ENCODE measurements at places on chromosomes 16 and 17. TPM values are rescaled to one million over a fixed set of nuclear protein-coding genes. Genes with fewer than 3 reads are reported as not detected.
A peak's percentile ranks its signal among the peaks of the same experiment; 100 is the strongest.

DNA sequence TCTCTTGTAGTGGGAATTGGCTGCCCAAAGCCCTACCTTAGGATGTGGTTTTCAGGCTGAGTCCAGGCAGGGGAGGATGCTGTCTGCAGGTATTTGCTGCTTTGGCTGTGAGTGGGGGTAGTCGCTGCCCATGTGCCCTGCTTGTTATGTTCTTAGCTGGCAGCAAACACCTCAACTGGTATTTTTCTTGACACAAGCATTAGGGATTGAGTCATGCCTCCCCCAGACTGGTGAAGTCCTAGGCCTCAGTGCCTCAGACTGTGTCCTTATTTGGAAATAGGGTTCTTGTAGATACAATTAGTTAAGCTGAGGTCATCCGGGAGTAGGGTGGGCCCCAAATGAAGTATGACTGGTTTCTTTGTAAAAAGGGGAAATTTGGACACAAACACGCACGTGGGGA lies 808.3 kb upstream of the EEF2KMT start:
- DNase-seq, result no peak

DNA sequence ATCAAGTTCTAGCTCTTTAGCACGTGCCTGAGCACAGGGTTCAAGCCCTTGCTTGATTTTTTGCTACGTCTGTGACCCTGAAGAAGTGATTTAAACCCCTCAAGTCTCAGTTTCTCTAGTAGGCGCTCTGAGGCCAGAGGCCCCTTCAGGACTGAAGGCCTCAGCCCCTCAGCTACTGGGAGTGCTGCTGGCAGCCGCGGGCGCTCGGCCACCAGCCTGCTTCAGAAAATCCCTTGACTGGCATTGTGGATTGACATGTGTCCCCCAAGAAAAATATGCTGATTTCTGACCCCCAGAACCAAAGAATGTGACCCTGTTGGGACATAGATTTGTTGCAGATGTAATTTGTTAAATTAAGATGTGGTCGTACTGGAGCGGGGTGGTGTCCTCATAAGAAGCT lies 20.2 kb upstream of the WFDC1 start:
- DNase-seq, result no peak

DNA sequence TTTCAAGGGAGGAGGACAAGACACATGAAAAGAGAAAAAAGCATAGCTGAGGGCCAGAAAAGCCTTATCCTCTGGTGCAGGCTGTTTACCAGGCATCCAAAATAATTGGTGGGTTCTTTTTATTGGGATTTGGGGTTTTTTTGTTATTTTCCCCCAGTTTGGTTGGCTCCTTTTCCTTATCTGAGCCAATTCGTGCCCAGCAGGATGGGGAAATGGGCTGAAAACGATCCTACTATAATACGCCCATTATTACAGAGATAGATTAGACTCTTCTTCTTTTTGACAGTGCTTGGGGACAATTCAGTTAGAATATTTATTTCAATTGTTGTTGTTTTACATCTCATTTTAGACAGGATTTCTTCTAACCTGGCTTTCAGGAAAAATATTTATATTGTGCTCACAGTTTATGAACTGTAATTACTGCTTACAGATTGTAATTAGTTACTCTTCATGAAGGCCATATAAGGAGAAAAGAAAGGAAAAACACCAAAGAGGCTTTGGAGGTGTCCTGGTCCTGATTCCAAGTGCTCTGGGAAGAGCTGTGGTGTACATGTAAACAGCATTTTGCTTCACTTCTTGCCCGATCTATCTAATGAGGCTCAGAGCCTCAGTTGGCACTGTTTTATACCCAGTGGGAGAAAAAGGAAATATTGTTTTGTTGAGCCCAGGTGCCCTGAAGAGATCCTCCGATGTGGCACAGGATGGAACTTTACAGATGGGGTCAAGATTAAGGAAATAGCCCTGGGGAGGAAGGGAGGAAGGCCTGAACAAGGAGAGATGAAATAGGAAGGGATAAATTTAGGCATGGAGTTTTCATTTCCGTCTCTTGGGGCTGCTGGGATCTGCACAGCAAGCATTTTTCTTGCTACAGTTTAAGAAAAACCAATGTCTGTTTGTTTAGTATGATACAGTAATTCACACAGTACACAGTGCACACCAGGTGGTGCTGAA lies 611 bp upstream of the ANKRD40 start:
- peak; percentile 60 for DNase-seq

- no peak for DNase-seq
Measured at GRCh38 chr17:53420035-53420641, 402.6 kb upstream of the KIF2B start.

DNA sequence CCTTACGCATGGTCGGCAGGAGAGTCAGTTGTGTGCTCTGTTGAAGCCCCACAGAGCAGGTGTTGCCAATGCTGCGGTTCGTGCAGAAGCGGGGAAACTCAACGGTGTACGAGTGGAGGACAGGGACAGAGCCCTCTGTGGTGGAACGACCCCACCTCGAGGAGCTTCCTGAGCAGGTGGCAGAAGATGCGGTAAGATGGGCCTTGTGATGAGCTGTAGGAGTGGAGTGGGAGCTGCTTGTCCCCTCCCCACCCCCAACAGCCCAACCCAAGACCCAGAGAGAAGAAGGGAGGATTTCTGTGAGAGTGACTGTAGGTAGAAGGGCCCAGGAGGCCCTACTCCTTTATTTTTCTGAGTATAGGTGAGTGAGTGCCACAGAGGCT lies 4.9 kb downstream of the CDK5RAP3 start:
- no peak for DNase-seq

RBFOX1 gene
- polyA plus RNA-seq, result 58.0 TPM

GRCh38 chr17:42704837-42705494 lies 22.6 kb downstream of the CNTNAP1 start:
- no peak for DNase-seq

LDHD gene
- polyA plus RNA-seq, result not detected

FAM117A gene
- polyA plus RNA-seq, result not detected

DNA sequence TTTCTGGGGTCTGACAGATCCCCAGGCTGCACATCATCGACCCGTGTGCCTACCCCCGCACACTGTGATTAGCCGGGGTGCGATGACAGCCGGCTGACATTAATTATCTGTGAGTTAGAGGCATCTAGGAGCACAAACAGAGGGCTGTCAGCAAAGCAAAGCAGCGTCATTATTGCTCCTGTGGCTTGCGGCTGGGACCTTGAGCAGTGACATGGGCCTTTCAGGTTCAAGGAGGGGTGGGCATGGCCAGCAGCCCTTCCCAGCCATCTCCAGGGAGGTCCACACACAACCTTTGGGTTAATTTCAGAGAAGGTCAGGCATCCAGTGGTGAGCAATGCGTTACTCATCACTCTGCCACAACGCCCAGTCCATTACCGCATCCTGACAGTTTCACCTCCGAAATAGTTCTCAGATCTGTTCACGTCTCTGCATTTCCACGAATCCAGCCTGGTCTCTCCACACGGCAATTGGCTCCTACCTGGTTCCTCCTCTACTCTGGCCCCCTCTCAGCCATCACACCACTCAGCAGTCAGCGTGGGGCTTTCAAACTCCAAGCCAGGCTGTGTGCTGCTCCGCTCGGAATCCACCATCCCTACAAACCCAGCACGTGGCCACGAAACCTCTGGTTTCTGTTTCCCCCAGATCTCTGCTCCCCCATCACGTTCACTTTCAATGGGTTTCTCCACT lies 249.7 kb upstream of the C16orf82 start:
- DNase-seq, result no peak

DNA sequence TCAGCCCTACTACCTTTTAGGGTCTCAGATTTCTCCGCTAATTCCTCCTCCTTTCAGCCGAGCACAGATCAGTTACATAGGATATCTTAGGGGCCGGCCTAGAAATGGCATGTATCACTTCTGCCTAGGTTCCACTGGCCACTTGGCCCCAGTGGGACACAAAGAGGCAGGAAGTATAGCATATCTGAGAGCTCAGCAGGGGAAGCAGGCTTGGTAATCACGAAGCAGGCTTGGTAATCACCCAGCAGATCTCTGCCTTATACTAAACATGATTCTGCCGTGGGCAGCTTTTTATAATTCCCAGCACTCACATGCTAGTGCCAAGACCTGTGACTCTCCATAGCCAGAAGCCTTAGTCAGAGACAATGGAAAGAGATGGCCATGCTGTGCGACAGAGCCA lies 59.6 kb upstream of the CACNG5 start:
- DNase-seq, result no peak

FGF11 gene
- 2.3 TPM for polyA plus RNA-seq

GRCh38 chr16:80007231-80007630 lies 406.7 kb upstream of the MAF start:
- no peak for DNase-seq

- no peak for DNase-seq
Measured at GRCh38 chr16:87438611-87438985, 46.5 kb downstream of the MAP1LC3B start.

TEKT1 gene
- not detected for polyA plus RNA-seq

GRCh38 chr17:32931686-32932085 lies 3.7 kb downstream of the TMEM98 start:
- no peak for DNase-seq

IL32 gene
- polyA plus RNA-seq, result 74.3 TPM

DNA sequence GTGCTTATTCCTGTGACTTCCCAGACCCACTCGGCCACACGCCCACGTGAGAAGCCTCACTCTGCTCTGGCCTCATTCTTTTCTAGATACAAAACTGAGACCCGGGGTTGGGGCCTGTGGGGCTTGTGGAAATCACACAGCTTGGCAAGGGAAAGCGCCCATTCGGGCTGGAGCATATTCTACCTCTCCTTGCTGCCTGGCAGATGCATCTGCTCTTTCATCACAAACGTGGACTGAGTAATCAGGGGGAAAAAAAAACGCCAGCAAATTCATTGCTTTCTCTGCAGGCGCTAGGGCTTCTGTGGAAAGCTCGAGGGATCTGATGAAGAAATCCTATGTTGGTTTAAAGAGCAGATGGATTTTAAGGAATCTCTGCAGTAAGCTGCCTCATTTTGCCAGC lies 44.4 kb downstream of the DNAH9 start:
- DNase-seq, result no peak

GRCh38 chr17:59751955-59752413 lies 44.5 kb downstream of the VMP1 start:
- DNase-seq, result no peak

GRCh38 chr17:36001862-36002603 lies 680 bp upstream of the CCL15 start:
- DNase-seq, result no peak

- no peak for DNase-seq
Measured at GRCh38 chr17:13152501-13152900, 134.7 kb upstream of the ELAC2 start.

MYO15B gene
- polyA plus RNA-seq, result 132 TPM

GRCh38 chr17:74798239-74798707 lies 22.1 kb upstream of the NAT9 start:
- no peak for DNase-seq

CDK5RAP3 gene
- 73.3 TPM for polyA plus RNA-seq

DNA sequence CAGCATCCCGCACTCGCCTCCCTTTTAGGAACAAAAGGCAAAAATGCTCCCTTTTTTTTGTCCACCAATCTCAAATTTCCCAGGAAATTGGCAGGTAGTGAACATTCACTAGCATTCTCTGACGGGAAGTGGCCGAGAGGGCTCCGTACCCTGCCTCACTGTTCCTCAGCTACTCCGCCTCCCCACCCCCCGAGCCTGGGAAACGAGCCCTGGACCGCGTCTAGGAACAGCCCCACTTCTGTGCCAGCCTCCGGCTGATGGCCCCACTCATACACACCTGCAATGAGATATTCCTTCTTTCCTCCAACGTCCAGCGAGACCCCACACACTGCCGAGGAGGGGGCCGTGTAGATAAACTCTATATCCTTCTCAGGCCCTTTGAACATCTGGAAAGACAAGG lies 30.0 kb upstream of the USP36 start:
- DNase-seq, result no peak

DNA sequence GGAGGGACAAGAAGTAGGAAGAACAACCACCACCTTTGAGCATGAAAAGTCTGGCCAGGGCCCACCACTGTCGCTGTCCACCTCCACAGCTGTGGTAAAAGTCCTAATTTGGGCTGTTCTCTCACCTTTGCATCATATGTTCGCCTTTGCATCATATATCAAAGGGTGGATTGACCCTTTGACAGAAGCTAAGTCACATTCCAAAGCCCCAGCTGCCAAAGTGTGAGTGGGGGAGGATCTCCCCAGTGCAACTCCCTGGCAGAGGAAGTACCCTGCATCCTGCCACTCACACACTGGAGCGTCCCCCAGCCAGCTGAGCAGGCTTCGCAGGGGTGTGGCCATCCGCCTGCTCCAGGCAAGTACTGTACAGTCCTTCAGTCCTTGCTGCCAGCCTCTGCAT lies 12.7 kb upstream of the SPECC1 start:
- no peak for DNase-seq

DNA sequence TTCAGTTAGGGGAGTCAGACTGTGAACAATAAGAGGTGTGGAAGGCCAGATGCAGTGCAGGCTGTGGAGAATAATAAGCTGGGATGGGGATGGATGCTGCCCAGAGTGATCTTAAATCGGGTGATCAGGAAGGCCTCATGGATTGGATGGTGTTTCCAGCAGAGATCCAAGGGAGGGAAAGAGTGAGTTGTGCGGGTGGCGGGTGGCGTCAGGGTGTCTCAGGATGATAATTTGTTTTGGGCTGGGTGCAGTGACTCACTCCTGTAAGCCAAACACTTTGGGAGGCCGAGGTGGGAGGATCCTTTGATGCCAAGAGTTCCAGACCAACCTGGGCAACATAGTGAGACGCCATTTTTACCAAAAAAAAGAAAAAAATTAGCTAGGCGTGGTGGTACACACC lies 7.9 kb downstream of the CLUAP1 start:
- DNase-seq, result no peak
